CD14-positive monocyte (primary cell): ENCODE measurements at places on chromosomes 2 and 18.

DNA sequence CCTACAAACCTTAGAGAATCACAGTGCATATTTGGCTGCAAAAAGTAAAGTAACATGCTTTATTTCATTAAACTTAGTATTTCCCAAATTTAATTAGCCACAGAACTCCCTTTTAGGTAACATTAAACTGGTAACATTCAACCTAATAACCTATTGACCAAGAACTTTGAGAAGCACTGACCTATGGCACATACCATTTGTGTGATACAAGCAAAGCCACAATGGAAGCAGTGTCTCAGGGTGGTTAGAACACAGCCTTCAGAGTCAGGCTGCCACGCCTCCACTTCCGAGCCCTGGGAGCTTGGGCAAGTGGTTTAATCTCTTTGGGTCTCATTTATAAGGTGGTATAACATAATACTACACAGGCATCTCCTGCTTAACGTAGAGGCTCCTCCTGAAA is 301.4 kb downstream of the PDE11A start:
- no peak for DNase-seq

DNA sequence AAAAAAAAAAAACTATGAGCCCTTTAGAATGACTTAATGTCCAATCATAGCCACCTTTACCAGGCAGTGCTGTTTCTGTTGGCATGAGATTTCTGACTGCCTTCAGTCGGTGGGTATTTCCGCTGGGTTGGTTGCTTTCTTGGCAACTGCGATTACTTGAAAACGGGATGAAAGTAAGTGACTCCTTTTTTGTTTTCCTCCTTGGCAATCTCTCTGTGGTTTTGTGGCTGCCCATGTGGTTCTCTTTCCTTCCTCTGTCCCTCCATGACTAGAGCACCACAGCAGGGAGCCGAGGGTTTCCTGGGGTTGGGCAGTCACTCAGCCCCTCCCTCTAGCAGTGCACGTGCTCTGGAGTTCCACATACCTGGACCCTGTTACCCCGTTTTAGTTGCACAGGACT is 112.1 kb downstream of the KLHL29 start:
- no peak for DNase-seq

- DNase-seq, result no peak
Measured at GRCh38 chr18:57026316-57026715, 120.6 kb upstream of the BOD1L2 start.

DNA sequence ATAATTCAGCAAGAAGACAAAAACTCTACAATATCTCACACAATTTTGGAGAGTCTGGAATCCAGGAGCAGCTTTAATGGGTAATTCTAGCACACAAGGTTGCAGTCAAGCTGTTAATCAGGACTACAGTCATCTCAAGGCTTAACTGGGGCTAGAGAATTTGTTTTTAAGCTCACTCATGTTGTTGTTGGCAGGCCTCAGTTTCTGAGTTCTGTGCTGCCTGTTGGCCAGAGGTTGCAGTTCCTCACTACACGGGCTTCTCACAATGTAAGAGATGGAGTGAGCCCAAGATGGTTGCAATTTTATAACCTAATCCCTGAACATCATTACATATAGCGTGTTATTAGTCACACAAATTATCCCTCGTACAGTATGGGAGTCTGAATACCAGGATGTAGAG is 50.6 kb upstream of the TMEFF2 start:
- no peak for DNase-seq

- no peak for DNase-seq
Measured at GRCh38 chr2:235812185-235812665, 318.4 kb downstream of the AGAP1 start.

DNA sequence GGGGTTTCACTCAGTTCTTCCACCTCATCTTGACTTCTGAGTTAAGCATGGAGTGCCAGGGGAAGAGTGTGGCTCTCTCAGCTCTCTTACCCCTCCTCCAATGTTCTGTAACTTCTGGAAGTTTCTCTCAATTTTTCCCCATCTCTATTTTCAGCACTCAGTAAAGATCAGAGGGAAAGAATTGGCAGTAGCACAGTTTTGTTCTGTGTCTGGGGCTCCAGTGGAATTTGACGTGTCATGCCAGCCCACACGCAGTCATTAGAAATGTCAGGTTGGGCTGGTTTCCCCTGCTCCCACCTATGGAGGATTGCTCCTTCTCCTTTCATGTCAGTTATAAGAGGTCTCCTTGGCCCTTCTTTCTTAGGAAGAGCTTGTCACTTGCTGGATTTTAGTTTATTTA is 104.6 kb upstream of the COL3A1 start:
- no peak for DNase-seq

GRCh38 chr2:239939736-239940483 is 85.2 kb downstream of the NDUFA10 start:
- no peak for DNase-seq

GRCh38 chr18:12008181-12008767 is 27.0 kb downstream of the IMPA2 start:
- DNase-seq, result no peak

- DNase-seq, result peak; percentile 39
Measured at GRCh38 chr18:77098538-77099174, 33.9 kb downstream of the MBP start.

- DNase-seq, result no peak
Measured at GRCh38 chr2:71721362-71721665, 268.0 kb downstream of the DYSF start.

- no peak for DNase-seq
Measured at GRCh38 chr2:221680548-221680947, 108.4 kb upstream of the EPHA4 start.

DNA sequence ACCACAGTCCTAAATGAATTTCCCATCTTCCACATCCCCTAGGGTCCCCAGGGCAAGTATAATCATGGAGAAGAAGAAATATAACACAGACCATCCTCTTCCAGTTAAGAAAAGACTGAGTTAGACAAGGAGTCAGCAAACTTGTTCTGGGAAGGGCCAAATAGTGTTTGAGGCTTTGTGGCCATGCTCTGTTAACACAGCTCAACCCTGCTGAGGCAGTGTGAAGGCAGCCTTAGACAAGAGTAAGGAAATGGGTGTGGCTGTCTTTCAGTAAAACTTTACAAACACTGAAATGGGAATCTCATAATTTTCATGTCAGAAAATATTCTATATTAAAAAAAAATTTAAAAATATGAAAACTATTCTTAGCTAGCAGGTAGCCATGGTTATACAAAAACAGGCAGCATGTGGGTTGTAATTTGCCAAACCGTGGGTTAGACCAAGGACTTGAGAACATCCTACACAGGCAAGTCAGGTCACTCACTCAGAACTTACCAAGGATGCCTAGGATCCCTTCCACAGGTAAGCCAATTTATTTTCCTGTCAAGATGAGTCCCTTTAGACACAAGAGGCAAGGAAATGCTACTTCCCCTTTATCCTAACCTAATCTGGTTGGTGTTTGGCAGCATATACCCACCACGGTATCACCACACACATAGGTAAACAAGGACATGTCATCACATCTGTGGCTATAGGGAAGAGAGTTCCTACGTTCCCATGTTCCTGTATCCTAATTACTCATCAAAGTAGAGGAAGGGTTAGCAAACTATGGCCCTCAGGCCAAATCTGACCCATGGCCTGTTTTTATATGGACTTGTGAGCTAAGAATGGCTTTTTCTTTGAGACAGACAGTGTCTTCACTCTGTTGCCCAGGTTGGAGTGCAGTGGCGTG is 31.9 kb downstream of the C2orf74 start:
- DNase-seq, result no peak

- no peak for DNase-seq
Measured at GRCh38 chr2:25688236-25688635, 14.9 kb upstream of the DTNB start.

DNA sequence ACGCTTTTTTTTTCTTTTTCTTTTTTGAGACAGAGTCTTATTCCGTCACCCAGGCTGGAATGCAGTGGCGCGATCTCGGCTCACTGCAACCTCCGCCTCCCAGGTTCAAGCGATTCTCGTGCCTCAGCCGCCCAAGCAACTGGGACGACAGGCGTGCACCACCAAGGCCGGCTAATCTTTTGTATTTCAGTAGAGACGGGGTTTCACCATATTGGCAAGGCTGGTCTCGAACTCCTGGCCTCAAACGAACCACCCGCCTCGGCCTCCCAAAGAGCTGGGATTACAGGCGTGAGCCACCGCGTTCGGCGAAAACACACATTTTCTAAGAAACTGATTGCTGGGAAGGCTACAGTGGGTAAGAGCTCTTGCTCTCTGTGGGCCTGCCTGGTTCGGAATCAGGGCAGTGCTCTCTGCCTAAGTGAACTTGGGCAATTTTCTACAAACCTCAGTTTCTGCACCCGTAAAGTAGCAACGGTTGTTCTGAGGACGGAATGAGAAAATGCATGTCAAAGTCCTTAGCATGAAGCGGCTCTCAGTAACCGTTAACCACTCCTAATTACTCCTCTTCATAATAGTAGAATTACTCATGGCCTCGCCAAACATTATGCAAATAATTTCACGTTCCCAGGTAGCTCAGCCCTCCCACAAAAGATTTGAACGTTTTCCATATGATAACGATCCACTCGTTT is 1.0 kb upstream of the PMAIP1 start:
- no peak for DNase-seq

GRCh38 chr2:181073896-181074295 is 93.5 kb downstream of the UBE2E3 start:
- DNase-seq, result no peak

DNA sequence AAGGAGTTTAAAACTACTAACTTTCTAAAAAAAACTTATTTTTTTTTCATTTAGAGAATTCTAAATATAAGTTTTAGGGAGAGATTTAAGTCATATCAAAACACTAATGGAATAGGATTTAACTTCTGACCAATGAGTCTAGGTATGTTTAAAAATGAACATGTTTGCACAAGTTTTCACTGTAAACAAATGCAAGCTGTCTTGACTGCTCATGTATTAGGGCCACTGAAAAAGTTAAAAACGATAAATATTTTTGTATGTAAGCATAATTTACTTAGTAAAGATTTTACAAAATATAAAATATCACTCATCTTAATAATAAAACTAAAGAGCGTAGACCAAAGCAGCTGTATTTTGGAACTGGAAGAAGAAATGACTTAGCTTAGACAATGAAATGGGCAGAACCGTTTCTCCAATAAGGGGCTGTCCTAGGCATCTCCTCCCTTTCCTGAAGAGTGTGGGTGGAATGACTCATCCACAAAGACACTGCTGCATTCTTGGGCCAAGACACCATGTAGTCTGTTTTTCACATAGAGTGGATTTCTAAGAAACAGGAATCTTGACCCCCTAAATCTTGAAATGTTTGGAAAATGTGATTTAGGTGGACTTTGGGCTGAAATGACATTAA is 118.8 kb downstream of the MEP1B start:
- DNase-seq, result no peak

DNA sequence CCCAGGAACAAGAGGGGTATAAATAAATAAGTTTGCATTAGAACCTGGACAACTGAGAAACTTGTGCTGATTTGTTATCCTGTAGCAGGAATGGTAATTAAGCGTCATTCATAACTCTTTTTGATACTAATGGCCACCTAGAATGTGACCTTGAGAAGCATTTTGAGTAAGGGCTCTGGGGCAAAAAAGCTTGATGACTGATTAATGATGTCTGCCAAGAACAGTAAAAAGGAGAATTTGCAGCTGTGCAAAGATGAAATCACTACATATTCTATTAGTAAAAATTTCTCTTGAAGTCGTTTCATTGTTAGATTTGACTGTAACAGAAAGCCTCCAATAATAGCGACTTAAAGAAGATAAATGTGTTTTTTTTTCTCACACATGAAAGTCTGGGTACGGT is 157.7 kb downstream of the PRKCE start:
- no peak for DNase-seq

GRCh38 chr2:57330447-57330846 is 716.2 kb upstream of the VRK2 start:
- no peak for DNase-seq

DNA sequence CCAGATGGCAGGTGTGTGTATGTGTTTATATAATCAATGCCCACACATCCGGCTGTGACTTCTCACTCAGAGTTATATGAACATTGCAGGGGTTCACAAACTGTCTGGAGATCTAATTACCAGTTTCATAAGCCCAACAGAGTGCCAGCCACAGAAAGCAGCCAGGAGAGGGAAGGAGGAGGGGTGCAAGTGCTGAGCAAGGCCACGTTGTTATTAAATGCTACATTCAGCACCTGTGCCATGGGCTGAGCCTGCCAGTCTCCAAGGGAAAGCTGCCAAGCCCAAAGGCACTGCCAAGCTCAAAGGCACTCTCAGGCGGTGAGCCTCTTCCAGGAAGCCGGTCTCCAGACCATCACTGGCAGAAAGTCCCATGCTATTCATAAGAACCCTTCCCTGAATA is 17.4 kb downstream of the XDH start:
- DNase-seq, result no peak

GRCh38 chr18:24548583-24548982 is 88.1 kb downstream of the HRH4 start:
- DNase-seq, result no peak

GRCh38 chr18:38900445-38900844 is 1334.8 kb upstream of the CELF4 start:
- no peak for DNase-seq

DNA sequence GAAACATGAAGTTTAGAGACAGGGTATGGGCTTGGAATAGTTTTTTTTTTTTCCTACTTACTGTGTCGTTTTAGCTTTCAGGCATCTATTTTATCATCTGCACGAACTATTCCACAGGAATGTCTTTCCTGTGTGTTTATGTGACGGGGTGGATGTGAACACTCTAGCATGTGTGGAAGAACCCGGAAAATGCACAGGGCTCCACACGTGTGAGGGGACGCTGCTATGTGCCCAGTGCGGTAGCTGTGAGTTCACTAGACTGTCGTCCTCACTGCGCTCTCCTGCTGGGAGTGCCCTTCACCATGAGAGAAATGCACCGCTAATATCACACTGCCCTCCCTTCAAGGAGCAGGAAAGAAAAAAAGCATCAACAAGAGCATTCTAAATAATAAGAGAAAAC is 250.8 kb upstream of the PXDN start:
- DNase-seq, result no peak

DNA sequence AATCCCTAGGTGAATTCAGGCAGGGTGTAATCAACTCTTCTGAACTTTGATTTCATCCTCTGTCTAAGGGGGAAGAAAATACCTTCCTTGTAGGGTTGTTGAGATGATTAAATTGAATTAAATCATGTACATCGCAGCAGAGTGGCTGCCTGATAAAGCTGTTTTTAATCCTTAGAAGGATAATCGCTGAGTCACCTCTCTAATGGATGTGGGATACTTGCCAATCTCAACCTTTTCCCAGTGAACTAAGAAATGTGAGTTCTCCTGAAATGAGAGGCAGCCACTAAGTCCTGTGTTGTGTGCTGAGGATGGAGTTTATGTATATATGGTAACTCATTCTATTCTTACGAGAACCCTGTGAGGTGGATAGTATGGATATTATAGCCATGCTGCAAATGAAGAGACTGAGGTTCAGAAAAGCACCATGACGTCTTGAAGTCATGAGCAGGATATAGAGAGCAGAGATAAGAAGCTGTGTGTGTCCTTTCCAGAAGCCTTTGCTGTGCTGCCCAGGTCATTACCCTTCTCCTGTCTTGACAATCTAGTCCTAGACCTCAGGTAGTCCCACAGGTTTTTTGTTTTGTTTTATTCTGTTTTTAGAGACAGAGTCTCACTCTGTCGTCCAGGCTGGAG is 93.3 kb downstream of the HNRNPLL start:
- DNase-seq, result no peak
